ENCODE measurements at places on chromosomes 12 and 14.
A peak's percentile ranks its signal among the peaks of the same experiment; 100 is the strongest.

GRCh38 chr14:52602131-52602530, 49.5 kb downstream of the GPR137C start:
- DNase-seq, result peak; percentile 22

- DNase-seq, result no peak
These were observed 1.2 kb upstream of the PTGER2 start for GRCh38 chr14:52312931-52313355.

- DNase-seq, result no peak
These were observed 36.3 kb downstream of the SDR9C7 start for GRCh38 chr12:56897844-56898361.

DNA sequence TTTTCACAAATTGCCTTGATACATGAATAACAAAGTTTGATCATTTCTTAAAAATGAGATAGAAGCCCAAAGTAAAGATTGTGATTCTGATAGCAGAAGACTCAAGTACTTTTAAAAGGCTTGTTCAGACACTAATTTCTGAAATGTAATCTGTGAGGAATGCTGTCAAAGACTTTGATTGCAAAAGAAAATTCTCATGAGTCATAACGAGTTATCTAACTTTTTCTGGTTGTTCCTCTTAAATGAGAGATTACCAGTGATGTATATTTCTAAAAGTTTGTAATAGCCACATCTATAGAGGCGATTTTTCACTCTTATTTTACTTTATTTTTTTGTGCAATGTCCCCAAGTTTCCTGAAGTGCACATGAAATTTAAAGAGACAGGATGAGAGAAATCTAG, 7.0 kb downstream of the PYGL start:
- DNase-seq, result peak; percentile 44

- DNase-seq, result peak; percentile 25
These were observed 5.9 kb upstream of the MYO1A start for GRCh38 chr12:57055824-57056223.

- DNase-seq, result no peak
These were observed 58.8 kb downstream of the TTC7B start for GRCh38 chr14:90757452-90757851.

DNA sequence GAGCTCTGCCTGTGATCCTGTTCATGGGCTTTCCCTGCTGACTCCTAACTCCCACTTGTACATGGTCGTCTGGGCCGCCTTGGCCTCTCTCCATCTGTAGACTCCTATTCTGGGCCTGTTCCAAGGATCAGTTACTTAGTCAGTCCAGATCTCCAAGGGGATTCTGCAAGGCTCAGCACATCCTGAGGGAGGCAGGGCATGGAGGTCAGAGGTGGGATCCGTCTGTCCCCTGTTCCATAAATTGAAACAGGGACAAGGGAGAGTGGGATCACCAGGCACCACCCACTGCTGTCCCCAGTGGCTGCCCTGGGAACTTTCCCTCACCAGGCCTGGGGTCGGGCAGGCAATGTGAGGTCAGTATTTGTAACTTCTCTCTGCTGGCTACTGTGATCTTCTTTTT, 43.5 kb downstream of the KCTD10 start:
- DNase-seq, result peak; percentile 4

GRCh38 chr12:132143336-132144071, 615 bp downstream of the DDX51 start:
- no peak for DNase-seq

DNA sequence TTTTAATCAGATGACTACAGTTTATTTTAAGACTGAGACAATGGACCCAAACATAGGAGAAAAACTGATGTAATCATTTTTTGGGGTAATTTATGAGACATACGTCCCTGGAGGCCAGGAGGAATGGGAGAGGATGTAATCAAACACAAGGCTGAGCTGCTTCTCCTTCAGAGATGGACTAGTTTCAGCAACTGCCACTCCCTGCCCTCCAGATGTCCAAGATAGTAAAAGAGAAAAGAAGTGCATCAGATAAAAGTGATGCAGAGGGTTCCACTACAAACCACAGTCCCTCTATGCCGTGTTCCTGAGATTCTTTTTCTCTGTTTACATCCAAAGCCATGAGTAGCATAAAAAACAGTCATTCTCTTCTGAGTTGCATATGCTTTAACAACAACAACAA, 101.1 kb downstream of the DACT1 start:
- DNase-seq, result no peak

GRCh38 chr14:61467296-61467695, 145.9 kb downstream of the PRKCH start:
- DNase-seq, result no peak

DNA sequence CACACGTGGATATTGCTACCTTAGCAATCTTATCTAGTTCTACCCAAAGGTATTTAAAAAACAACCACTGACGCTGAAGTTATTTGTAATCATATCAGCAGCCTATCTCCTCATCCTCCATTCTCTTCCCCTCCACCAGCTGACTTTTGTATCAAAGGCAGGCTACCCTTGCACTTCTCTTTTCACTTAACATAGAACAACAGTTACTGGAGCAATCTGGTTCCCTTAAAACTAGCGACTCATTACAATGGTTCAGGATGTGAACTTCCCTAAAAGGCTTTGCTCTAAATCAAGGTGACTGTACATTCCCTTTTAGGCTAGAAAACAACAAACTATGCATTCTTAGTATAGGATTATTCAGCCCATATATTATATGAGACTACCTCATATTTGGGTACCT, 404.7 kb downstream of the APAF1 start:
- peak; percentile 5 for DNase-seq

DNA sequence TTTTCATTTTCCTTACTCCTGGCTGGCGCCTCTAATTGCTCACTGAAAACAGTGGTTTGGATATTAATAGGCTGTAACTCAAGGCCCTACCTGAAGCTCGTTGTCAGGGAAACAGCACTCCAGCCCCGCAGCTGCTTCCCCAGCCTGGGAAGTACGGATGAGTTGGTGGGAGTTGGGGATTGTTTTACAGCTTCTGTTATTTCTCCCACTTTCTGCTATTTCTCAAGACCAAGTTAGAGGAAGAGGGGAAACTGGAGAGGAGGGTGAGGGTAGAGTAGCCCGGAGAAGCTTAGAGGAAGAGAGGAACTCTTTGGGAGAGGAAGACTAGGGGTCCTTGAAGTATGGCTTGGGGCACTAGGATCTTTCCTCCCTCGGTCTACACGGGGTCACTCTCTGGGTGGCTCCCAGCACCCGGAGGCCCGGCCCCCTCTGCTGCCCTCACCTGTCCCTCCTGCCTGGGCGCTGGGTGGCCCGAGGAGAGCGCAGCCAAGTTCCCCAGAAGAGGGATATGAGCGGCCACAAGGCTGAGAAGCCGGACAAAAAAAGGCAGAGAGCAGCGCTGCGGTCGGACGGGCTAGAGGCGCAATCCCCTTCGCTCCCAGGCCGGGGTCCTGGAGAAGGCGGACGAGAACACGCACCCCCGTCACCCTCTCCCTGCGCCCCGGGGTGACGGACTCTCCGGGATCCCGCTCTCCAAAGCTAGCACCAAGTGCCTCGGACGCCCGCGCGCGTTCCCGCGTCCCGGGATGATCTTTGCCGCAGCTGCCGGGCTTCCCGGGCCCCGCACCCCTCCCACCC, 671 bp downstream of the SPTB start:
- peak; percentile 40 for DNase-seq

DNA sequence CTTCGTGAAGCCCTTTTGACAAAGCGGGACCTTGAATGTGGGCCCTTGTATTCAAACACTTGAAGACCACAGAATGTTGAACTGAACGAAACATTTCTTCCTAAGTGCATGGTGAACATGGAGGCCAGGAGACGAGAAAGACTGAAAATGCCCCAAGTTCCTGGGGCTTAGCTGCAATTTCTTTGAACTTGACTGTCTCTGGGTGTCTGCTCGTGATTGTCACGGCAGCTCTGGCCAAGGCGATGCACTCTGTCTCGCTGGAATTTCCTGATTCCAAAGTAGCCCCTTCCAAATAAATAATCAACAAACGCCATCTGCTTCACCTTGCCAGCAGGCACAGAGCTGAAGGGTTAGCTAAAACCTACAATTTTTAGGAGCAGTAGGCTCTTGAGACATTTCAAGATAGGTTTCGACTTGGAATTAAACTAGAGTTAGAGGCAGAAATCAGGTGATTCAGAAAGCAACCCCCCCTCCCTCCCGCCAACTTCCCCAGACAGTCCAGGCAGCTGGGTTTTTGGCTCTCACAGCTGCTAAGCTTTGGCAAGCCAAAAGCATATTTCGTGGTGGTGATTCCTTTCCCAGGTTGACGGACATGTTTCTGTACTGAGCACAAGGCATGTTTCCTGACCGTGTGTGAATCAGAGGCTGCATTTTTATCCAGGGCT, 13.5 kb upstream of the IRF2BPL start:
- DNase-seq, result peak; percentile 36

DNA sequence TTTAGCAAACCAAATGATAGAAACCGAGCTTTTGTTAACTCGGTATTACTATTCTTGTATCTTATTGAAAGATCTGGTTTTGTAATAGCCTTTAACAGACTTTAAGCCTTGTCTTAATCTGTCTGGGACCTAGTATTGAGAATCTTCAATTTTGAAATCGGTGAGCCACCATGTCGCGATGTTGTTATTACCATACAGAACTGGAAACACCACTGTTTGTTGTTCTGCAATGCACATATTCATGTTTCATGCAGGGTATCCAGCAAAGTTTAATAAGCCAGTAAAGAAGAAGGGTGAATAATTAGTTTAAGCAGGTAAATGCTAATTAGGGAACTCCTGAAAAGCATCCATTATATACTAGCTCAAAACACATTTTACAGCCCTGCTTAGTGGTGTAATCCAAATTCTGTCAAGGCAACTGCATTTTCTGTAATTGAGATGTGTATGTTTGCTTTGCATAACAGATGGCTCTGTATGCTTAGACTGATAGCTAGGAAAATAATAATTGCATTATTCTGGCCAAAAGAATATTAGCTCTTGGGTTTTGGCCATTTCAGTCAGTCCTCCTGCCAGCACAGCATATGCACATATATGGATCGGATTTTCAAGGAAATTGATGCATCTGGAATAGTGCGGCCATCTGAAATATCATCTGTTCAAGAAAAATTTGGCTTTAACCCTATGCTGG, 389.2 kb downstream of the EGLN3 start:
- no peak for DNase-seq

GRCh38 chr12:104709692-104710435, 248.2 kb downstream of the SLC41A2 start:
- DNase-seq, result no peak

DNA sequence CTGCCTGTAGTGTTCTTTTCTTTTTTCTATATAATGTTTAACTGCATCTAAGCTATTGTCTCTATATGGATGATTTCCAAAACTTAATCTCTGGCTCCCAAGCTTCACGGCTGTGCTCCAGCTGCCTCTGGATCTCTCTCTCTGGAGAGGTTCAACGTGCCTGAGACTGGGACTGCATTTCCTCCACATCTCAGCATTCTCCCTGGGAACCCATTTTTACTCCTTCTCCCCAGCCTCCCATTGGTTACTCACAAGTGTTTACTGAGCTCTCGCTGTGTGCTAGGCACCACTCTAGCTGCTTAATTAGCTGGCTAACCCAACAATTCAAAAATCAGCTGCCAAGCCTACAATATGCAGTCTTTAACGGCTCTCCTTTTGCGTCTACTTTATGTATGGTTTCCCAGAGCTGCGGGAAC, 34.7 kb downstream of the FBXL14 start:
- DNase-seq, result no peak

DNA sequence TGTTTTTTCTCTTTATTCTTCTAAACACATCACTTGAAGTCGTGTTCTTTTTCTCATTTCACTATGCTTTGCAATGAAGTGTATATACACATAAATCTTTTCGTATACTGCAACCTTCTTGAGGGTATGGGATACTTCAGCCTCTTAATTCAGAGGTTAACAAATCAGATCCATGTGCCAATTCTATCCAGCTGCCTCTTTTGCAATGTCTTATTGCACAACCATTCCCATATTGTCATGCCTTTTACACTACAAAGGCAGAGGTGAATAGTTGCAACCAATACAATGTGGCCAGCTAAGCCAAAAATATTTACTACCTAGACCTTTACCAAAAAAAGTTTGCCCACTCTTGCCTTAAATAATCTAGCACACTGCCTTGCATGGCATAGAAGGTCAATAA, 224.5 kb upstream of the FOXG1 start:
- DNase-seq, result no peak

DNA sequence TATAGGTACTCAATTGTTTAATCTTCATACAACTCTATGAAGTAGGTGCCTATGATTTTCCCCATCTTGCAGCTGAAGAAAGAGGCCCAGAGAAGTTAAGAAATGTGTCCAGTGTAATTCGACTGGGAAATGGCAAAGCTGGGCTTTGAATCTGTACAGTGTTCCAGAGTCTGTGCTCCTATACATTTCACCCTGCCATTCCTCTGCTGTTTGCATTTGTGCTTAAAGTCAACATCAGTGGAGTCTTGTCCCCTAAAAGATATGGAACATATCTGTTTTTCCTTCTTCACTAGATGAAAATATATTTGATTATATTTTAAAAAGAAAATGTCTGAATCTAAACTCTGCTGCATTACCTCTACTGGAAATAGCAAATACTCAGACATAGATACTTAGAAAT, 88.6 kb downstream of the SEC23A start:
- DNase-seq, result no peak

GRCh38 chr14:24430682-24431568, 1.2 kb downstream of the KHNYN start:
- peak; percentile 38 for DNase-seq

GRCh38 chr14:36478782-36479181, 41.2 kb downstream of the NKX2-1 start:
- DNase-seq, result no peak

DNA sequence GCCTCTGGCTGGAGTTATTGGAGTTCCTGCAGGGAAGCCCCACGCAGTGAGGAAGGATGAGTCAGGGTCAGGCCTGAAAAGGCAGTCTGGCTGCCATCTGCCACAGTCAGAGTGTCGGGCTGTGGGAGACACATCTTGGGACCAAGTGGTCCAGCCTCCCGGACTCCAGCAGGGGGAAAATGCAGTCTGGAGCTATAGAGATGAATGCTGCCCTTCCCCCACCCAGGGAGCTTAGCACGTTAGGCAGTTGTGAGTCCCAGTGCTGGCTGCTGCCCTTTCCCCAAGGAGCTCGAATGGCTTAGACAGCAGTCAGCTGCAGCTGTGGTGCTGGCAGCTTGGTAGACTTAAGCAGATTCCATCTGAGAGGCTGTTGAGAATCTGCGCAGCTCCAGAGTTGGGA, 8.2 kb upstream of the NTS start:
- no peak for DNase-seq

- DNase-seq, result no peak
These were observed 75.8 kb upstream of the CEP83 start for GRCh38 chr12:94535510-94535921.

DNA sequence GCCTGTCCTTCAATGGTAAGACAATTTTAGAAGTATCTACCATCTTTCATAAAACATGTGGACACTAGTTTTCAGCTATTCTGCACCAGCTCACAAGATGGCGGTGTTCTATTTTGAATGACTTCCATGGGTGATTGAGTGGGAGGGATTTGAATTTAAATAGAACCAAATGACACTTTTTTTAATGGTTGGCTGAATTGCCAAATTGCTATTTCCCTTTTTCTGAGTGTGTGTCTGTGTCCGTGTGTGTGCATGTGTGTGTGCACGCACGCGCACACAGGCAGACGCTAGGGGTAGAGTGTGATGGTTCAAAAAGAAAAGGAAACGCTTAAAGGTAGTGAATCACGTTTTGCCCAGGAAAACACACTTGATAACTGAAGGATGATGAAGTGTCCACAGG, 362.6 kb downstream of the DAD1 start:
- peak; percentile 57 for DNase-seq

- DNase-seq, result no peak
These were observed at the start of gene HOXC13 for GRCh38 chr12:53938326-53939140. TSS of gene HOXC13 (plus strand) at chr12:53938831. CDS start at chr12:53938907, 76 bp downstream.
